ENCODE measurements at places on chromosomes 2 and 18.

DNA sequence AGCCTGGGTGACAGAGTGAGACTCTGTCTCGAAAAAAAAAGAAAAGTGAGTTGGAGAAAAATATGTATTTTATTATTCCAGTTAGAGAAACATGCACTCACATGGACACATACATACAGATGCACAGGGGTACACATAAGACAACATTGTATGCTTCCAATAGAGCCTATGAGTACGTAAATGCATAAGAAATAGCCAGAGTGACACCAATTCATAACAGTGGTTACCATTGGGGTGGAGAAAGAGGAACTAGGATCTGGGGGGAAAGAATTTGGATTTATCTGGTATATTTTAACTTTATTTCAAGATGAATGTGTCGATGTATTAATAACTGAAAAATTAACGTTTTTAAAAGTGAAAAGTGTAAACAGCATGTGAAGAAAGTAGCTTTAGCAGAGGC lies 16.1 kb downstream of the IL36A start:
- DNase-seq: no peak

- no peak for DNase-seq
Measured at GRCh38 chr2:105760639-105761337, 16.1 kb downstream of the NCK2 start.

- DNase-seq: no peak
Measured at GRCh38 chr2:82339805-82340204, 2035.3 kb upstream of the LRRTM1 start.

- DNase-seq: peak; percentile 40
Measured at GRCh38 chr2:88099798-88100488, 27.9 kb downstream of the FABP1 start.

- no peak for DNase-seq
Measured at GRCh38 chr2:30756971-30757370, 50.3 kb downstream of the CAPN13 start.
